ENCODE measurements at places on chromosomes 16 and 17.

- DNase-seq: no peak
These were observed 6.0 kb upstream of the CBX8 start for GRCh38 chr17:79802736-79803420.

DNA sequence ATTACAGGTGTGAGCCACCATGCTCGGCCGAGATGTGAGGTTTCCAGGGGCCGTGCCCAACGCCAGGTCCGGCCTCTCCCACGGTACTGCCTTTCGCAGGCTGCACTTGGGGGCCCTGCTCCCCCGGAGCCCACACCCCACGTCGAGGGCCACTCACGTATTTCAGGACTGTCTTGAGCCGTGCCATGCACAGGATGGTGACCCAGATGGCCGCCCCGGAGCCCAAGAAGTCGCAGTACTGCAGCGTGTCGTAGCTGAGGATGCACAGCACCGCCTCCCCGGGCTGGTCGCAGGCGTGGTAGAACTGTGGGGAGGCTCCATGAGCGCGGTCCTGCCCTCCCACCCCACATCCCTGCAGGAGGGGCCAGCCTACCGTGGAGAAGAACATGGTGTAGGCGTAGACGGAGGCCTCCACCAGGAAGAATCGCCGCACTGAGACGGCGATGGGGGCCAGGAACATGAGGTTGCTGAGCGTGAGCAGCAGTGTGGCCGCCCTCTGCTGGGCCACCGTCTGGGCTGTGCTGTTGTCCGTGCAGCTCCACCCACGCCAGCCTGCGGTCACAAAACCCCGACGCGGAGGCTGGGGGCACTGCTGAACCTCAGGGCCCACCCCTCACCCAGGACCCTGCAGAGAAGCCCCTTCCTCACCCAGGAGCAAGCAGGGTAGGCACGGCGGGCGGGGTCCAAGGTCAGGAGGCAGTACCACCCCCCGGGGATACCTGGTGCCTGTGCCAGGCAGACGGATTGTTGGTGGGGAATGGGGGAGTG is 3.7 kb upstream of the MRPL28 start:
- DNase-seq: no peak

DNA sequence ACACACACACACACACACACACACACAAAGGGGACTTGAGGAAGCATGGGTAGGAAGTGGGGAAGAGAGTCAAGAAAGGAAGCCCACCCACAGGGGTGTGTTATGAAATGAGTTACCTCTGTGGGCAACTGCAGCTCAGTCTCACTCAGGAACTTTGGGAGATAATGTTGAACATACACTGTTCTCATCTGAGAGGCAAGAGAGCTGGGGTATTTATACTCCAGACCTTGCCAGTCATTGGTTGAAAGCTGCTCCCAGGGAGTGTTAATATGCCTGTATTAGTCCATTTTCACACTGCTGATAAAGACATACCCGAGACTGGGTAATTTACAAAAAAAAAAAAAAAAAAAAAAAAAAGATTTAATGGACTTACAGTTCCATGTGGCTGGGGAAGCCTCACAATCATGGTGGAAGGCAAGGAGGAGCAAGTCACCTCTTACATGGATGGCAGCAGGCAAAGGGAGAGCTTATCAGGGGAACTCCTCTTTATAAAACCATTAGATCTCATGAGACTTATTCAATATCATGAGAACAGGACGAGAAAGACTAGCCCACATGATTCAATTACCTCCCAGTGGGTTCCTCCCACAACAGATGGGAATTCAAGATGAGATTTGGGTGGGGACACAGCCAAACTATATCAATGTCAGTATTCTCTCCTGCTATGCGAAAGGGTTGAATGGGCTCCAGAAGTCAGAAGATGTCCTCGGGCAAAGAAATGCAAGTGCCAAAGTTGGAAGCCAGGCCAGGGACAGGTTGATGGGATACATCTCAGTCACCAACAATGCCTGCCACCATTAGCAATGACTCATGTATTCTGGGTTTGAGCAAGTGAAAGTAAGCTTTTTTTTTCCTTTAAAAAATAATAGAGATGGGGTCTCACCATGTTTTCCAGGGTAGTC is 270.5 kb downstream of the MRTFB start:
- DNase-seq: no peak

DNA sequence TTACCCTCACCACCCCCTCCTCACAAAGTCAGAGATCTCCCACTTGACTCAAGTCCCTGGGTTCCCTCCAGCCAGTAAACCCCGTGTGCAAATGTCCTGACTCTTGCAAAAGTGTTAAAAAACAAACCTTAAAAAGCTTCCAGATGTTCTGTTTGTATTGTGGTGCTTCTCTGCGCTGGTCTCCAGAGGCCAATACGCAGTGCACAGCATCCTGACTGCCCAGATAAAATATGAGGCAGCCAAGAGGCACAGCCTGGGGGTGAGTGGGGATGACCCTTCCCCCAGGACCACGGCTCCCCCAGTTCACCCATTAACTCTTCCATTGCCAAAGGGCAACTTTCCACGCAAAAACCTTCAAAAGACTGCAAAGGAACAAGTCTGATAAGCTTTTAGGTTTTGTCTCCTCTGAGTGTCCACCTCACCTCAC is 291.8 kb downstream of the SOX9 start:
- DNase-seq: no peak

DNA sequence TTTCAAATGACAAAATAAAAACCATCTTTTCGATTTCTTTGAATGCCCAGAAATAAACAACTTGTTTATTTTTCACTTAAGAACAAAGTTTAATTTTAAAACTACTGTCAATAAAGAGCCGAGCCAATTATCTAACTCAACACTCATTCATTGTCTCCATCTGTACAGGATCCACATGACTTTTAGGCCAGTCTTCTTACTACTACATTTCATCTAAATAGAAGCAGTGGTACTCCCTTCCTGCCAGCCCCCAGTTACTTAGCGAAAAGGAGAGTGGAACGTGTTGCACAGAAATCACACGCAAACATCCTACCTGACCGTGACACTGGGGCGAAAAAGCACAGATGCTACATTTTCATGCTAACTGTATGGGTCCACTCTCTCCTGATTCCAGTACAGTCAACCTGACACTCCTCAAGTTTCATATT is 1.2 kb downstream of the GNA13 start:
- DNase-seq: no peak

GRCh38 chr17:6435968-6436367 is 1.0 kb upstream of the AIPL1 start:
- DNase-seq: peak; percentile 46

DNA sequence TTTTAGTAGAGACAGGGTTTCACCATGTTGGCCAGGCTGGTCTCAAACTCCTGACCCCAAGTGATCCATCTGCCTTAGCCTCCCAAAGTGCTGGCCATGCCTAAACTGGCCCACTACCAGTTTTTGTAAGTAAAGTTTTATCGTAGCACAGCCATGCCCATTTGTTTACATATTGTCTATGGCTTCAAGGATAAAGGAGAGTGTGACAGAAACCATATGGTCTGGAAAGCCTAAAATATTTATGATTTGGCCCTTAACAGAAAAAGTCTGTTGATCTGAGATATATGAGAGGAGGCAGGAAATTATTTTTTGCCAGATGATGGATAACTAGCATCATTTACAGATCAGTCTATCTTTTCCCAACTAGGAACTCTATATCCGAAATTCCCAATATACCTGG is 4.5 kb downstream of the AKAP10 start:
- DNase-seq: no peak

Data from substantia nigra (tissue), 51 donors.